ENCODE measurements at places on chromosomes 7 and 10.

GRCh38 chr7:44536090-44536489 lies 5.0 kb downstream of the NPC1L1 start:
- DNase-seq, result no peak

- DNase-seq, result no peak
Observed at GRCh38 chr7:123993996-123994395, 38.9 kb downstream of the TMEM229A start.

GRCh38 chr7:22663357-22663718 lies 63.7 kb upstream of the IL6 start:
- DNase-seq, result no peak

DNA sequence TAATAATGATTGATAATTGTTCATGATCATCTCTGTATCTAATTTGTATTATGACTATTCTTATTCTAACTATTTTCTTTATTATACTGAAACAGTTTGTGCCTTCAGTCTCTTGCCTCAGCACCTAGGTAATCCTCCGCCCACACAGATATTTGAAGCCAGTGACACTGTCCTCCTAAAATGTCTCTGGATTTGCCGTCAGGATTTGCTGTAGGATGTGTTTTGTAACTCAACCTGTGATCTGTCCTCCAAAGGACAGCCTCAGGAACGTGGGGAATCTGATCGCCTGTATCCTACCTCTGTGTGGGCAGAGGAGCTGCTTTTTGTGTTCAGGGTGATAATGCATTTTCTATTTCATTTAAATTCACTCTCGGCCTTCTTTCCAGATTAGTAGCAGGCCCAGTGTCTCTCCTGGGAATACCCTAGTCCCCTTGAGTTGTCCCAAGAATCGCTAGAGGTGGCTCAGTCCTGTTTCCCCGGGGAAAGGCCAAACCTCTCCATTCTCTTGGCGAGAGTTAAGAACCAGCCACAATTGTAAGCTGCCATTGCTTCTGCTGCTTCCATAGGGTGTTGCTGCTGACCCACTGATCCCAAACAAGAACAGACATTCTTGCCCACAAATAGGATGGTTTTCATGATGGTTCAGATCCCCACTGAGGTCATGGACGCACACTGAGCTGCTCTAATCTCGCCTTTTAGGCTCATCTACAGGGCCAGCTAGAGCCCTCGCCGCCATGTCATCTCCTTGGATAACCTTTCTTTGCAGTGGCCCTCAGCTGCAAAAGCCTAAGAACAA lies 136.2 kb upstream of the KCNMA1 start:
- no peak for DNase-seq
